ENCODE measurements at places on chromosomes 1 and 21. TPM values are rescaled to one million over a fixed set of nuclear protein-coding genes. Genes with fewer than 3 reads are reported as not detected.

- H3K4me1 ChIP-seq, result no peaks in the 10 kb centered on the region
- H3K4me3 ChIP-seq, result no peak overlapping the region
- no peak overlapping the region for H3K27ac ChIP-seq
- no peak for DNase-seq
- no peaks in the 10 kb centered on the region for H3K36me3 ChIP-seq
Observed at GRCh38 chr1:224863486-224863885, 66.0 kb upstream of the DNAH14 start.

Gene LEFTY1
- 1.8 TPM for polyA plus RNA-seq

GRCh38 chr1:109438798-109439297, 12.6 kb upstream of the PSMA5 start:
- H3K27me3 ChIP-seq, result peaks cover 20% of the 10 kb centered on the region
- DNase-seq, result peak; percentile 72
- H3K4me3 ChIP-seq, result no peak overlapping the region

DNA sequence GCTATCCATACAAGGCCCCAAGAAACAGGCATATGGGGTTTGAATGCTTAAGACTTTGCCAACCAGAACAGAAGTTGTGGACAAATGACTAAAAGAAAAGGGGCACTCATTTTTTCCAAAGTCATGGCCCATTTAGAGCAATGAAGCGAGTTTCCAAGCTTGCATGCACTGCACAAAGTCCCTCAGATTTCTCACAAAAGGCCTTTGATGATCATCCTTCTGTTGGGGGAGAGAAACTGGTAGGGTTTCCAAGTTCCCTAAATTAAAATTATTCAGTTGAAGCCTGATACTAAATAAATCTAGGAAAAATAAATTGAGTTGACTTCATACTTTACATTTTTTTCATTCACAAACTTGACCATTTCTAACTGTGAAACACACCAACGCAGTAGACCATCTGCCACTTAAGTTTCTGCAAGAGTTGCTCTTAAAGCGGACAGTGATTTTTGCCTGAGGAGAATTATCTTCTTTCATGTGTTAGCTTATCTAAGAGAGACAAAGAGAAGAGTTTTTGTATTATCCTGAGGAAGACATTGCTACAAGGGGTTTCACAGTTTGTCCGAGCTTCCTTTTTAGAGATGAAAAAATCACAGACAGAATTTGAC, 139.2 kb downstream of the SEC16B start:
- no peak for DNase-seq
- H3K4me3 ChIP-seq, result no peak overlapping the region

Gene UBAP2L
- 159 TPM for polyA plus RNA-seq

DNA sequence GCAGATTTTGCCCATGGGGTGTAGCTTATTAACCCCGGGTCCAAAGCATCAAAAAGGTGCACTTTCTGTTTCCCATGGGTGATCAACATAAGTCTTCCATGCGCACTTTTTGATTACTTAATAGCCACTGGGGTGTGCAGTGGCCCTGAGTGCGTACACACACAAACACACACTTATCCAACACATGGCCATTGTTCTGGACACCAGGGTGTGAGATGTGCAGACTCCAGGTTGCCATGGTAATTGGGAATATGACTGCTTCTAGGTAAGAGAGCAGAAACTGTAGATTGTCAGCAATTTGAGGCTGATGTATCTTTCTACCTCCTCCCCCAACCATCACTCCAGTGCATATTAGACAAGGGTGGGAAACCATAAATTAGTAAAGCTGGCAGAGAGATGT, 68.8 kb downstream of the MAB21L3 start:
- no peaks in the 10 kb centered on the region for H3K36me3 ChIP-seq
- H3K4me3 ChIP-seq, result no peak overlapping the region
- H3K27me3 ChIP-seq, result no peaks in the 10 kb centered on the region
- DNase-seq, result peak; percentile 27
- H3K27ac ChIP-seq, result peak overlapping the region; percentile 57

- 0 out of 2 replicates have a peak, but pooled peaks cover 6% of the 10 kb centered on the region for H3K4me1 ChIP-seq
- peaks cover 29% of the 10 kb centered on the region for H3K27me3 ChIP-seq
- no peaks in the 10 kb centered on the region for H3K36me3 ChIP-seq
- no peak overlapping the region for H3K4me3 ChIP-seq
Observed at GRCh38 chr1:24294716-24295371, 24.3 kb upstream of the GRHL3 start.

DNA sequence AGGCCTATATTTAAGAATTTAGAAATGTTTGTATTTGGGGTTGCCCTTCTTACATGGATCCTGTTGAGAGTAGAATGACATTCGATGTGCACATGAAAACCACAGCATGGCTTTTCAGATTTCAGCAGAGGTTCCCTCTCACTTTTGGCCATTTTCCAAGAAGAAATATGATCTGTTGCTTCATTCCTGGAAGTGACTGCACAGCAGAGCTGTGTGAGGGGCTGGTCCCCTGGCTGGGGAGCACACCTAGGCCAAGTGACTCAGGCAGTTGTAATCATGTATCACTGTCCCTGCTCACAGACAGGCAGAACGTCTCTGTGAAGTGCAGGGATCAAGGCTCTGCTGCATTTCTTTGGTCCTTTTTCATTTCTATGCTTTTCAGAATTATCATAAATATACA, 32.3 kb downstream of the AGT start:
- H3K4me1 ChIP-seq, result peaks cover 40% of the 10 kb centered on the region
- peaks cover 67% of the 10 kb centered on the region for H3K36me3 ChIP-seq
- DNase-seq, result peak; percentile 77

- H3K27me3 ChIP-seq, result no peaks in the 10 kb centered on the region
- no peak for DNase-seq
- H3K36me3 ChIP-seq, result no peaks in the 10 kb centered on the region
- H3K4me1 ChIP-seq, result peaks cover 56% of the 10 kb centered on the region
- no peak overlapping the region for H3K27ac ChIP-seq
- no peak overlapping the region for H3K4me3 ChIP-seq
Observed at GRCh38 chr1:230788561-230789275, 41.5 kb downstream of the CAPN9 start.

Gene OVAAL
- polyA plus RNA-seq, result 0.04 TPM

DNA sequence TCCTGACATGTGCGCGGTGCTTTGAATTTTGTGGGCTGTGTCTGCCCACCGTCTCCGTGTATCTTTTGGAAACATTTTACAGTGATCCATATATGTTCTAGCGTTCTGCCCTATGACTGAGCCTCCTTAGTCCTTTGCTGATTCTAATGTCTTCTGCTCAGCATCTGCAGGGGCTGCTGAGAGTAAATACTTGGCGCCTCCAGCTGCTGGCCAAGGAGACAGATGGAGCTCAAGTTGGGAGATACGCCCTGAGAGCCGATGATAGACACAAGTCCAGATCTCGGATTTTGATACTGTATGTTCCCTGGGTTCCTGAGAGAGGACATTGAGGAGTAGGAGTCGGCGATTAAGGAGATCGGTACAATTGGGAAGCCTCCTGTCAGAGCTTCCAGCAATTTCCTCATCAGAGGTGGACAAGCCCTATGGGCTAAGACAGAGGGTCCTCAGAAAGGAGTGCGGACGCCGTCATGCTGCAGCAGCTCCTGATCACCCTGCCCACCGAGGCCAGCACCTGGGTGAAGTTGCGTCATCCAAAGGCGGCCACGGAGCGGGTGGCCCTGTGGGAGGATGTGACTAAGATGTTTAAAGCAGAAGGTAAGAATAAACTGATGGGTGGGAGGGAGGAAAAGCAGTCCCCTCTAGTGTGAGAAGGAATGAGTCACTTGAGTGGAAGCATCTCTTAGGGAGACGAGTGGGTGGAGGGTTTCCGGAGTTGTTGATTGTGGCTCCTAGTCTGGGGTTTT, 390 bp downstream of the ZFP69B start:
- peaks cover 26% of the 10 kb centered on the region for H3K4me1 ChIP-seq
- peaks cover 22% of the 10 kb centered on the region for H3K36me3 ChIP-seq
- H3K4me3 ChIP-seq, result peak overlapping the region; percentile 73

- H3K36me3 ChIP-seq, result no peaks in the 10 kb centered on the region
- DNase-seq, result no peak
- no peak overlapping the region for H3K4me3 ChIP-seq
- H3K4me1 ChIP-seq, result no peaks in the 10 kb centered on the region
- no peaks in the 10 kb centered on the region for H3K27me3 ChIP-seq
- H3K27ac ChIP-seq, result no peak overlapping the region
Observed at GRCh38 chr21:46130831-46131587, 24.4 kb downstream of the FTCD start.

GRCh38 chr1:28775121-28775942, 36.6 kb upstream of the OPRD1 start:
- peaks cover 11% of the 10 kb centered on the region for H3K4me1 ChIP-seq
- H3K27ac ChIP-seq, result no peak overlapping the region
- H3K27me3 ChIP-seq, result peaks cover 2% of the 10 kb centered on the region
- DNase-seq, result no peak
- no peak overlapping the region for H3K4me3 ChIP-seq
- H3K36me3 ChIP-seq, result no peaks in the 10 kb centered on the region

- H3K27me3 ChIP-seq, result peaks cover 13% of the 10 kb centered on the region
- H3K4me1 ChIP-seq, result peaks cover 44% of the 10 kb centered on the region
- H3K36me3 ChIP-seq, result no peaks in the 10 kb centered on the region
- no peak overlapping the region for H3K27ac ChIP-seq
- DNase-seq, result no peak
Observed at GRCh38 chr1:116326486-116326885, 46.6 kb upstream of the ATP1A1 start.

Gene S100A1
- polyA plus RNA-seq, result 238 TPM

GRCh38 chr1:221161571-221162041, 282.4 kb downstream of the HLX start:
- no peaks in the 10 kb centered on the region for H3K4me1 ChIP-seq
- H3K27me3 ChIP-seq, result no peaks in the 10 kb centered on the region
- no peak overlapping the region for H3K27ac ChIP-seq
- DNase-seq, result no peak
- H3K36me3 ChIP-seq, result no peaks in the 10 kb centered on the region
- H3K4me3 ChIP-seq, result no peak overlapping the region
